ENCODE measurements at places on chromosomes 16 and 17.

- no peaks in the 10 kb centered on the region for H3K4me1 ChIP-seq
- no peak for DNase-seq
- H3K36me3 ChIP-seq = no peaks in the 10 kb centered on the region
- H3K27ac ChIP-seq = no peak overlapping the region
- H3K4me3 ChIP-seq = no peak overlapping the region
- no peaks in the 10 kb centered on the region for H3K27me3 ChIP-seq
These were observed 46.6 kb upstream of the DOC2B start for GRCh38 chr17:227946-228615.

DNA sequence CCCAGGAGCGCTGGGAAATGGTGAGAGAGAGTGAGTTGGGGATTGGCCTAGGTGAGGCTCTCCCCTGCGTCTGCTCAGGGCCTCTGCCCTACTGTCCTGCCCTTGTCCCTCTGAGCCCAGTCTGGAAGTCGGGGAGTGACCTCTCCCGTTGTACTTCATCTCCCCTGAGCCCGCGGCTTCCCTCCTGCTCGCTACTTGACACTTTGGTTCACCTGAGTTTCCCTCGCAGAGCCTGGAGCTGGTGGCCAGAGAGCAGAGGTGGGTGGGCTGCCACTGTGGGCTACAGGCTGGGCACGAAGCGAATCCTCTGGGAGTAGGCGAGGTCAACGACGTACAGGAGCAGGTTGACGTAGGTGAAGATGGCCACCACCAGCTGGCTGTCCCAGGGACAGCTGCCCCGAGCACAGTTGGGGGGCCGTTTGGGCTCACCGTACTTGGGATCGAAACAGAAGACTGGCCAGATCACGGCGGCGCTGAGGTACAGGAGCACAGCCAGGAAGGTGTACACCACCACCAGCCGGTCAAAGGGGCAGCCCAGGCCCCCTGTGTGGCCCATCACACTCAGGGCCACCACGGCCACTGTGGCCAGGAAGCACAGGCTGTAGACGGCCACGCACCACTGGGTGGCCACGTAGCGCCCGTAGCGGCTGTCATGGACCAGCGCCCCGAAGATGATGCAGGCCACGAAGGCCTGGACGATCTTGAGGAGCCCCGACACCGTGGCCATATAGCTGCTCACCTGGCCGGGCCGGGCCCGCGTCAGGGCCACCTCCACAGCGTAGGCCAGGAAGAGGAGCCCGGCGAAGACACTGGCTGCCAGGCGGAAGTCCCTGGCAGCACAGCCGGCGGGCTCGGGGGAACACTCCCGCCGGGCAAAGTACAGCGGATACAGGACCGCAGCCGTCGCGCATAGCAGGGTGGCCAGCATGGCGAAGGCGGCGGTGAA lies 3.7 kb upstream of the PYCR1 start:
- no peak overlapping the region for H3K4me3 ChIP-seq
- H3K27me3 ChIP-seq = no peaks in the 10 kb centered on the region
- H3K27ac ChIP-seq = peak overlapping the region; percentile 80
- no peak for DNase-seq
- peaks cover 46% of the 10 kb centered on the region for H3K4me1 ChIP-seq

- H3K27ac ChIP-seq = no peak overlapping the region
- no peaks in the 10 kb centered on the region for H3K27me3 ChIP-seq
- peaks cover 57% of the 10 kb centered on the region for H3K36me3 ChIP-seq
- peaks cover 5% of the 10 kb centered on the region for H3K4me1 ChIP-seq
- no peak overlapping the region for H3K4me3 ChIP-seq
- DNase-seq = no peak
These were observed 6.7 kb upstream of the TMEM88 start for GRCh38 chr17:7848131-7848579.

- H3K27me3 ChIP-seq = peaks cover 13% of the 10 kb centered on the region
- H3K27ac ChIP-seq = no peak overlapping the region
- H3K4me3 ChIP-seq = no peak overlapping the region
- DNase-seq = peak; percentile 96
- no peaks in the 10 kb centered on the region for H3K4me1 ChIP-seq
These were observed 1.8 kb upstream of the SOST start for GRCh38 chr17:43760254-43760852.

DNA sequence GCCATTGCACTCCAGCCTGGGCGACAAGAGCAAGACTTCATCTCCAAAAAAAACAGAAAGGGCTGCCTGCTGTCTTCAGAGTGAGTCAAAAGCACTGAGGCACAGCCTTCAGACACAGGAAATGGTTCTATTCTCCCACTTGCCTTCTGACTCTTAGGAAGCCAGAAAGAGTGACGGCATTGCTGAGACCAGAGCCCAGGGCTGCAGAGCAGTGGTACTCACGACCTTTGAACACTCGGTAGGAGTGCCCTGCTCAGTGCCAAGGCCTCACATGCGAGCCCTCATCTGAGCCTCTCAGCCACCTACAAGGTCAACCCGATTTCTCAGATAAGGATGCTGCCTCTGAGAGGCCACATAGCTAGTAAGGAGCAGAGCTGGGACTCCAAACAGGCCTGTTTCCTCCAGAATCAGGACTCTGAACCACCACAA lies 3.5 kb upstream of the ITGAE start:
- H3K27me3 ChIP-seq = no peaks in the 10 kb centered on the region
- DNase-seq = no peak
- peaks cover 7% of the 10 kb centered on the region for H3K36me3 ChIP-seq
- H3K4me1 ChIP-seq = no peaks in the 10 kb centered on the region

- H3K27ac ChIP-seq = peak overlapping the region; percentile 69
- H3K4me3 ChIP-seq = no peak overlapping the region
- no peaks in the 10 kb centered on the region for H3K27me3 ChIP-seq
- no peak for DNase-seq
These were observed 34.1 kb downstream of the SRL start for GRCh38 chr16:4207683-4208340.

DNA sequence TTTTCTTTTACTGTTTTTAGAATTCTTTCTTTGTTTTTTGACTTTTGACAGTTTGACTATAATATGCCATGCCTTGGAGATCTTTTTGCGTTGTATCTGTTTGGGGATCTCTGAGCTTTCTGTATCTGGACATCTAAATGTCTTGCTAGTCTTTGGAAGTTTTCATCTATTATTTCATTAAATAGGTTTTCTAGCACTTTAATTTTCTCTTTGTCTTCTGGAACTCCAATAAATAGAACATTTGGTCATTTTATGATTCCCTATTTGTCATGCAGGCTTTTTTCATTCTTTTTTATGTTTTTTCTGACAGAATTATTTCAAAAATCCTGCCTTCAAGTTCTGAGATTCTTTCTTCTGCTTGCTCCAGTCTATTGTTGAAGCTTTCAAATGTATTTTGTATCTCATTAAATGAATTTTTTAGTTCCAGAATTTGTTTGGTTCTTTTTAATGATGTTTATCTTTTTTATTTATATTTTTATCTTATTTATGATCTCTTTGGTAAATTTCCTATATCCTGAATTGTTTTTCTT lies 201.4 kb downstream of the CHD9NB start:
- DNase-seq = no peak
- no peak overlapping the region for H3K4me3 ChIP-seq
- no peaks in the 10 kb centered on the region for H3K36me3 ChIP-seq
- H3K27me3 ChIP-seq = no peaks in the 10 kb centered on the region

DNA sequence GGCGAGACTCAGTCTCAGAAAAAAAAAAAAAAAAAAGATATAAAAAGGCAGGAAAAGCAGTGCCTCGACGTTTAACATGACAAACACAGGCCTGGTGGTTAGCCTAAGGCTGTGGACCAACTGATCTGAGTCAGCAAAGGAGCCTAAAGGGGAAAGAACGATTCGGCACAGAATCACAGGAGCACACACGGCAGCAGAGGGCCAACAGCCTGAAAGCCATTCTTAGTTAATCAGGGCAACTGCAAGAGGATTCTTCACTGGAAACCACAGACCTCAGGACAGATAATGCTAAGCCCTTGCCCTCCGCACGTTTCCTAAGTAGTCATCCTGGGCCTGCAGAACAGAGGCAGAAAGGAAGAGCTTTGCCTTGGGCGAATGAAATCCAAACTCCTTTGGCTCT lies 14.7 kb downstream of the TMEM11 start:
- no peak overlapping the region for H3K4me3 ChIP-seq
- DNase-seq = peak; percentile 89
- H3K4me1 ChIP-seq = peaks cover 7% of the 10 kb centered on the region
- peaks cover 12% of the 10 kb centered on the region for H3K36me3 ChIP-seq

DNA sequence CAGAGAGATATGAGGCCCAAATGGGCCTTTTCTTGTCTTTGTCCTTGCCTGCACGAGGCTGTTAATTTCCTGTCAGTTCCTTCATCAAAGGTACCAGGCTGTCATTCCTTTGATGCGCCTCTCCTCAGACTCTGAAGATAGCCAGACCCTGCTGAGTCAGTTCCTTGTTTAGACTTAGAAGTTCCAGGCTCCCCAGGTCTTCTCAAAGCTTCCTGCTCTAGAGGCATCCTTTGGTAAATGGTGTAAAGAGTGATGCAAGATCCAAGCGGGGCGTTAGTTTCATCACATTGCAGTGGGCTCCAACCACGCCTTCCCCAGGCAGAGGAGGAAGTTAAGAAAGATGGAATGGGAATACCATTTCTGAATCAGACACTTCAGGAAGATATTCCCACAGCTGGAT lies 4.0 kb upstream of the CDH11 start:
- no peak overlapping the region for H3K27ac ChIP-seq
- H3K4me1 ChIP-seq = peaks cover 5% of the 10 kb centered on the region
- peaks cover 20% of the 10 kb centered on the region for H3K27me3 ChIP-seq
- H3K36me3 ChIP-seq = no peaks in the 10 kb centered on the region
- no peak overlapping the region for H3K4me3 ChIP-seq

GRCh38 chr16:68768175-68768574 lies 31.1 kb downstream of the CDH1 start:
- no peak for DNase-seq
- H3K27ac ChIP-seq = no peak overlapping the region
- no peaks in the 10 kb centered on the region for H3K36me3 ChIP-seq
- H3K4me3 ChIP-seq = no peak overlapping the region

- peak overlapping the region; percentile 80 for H3K27ac ChIP-seq
- H3K27me3 ChIP-seq = peaks cover 39% of the 10 kb centered on the region
- peaks cover 13% of the 10 kb centered on the region for H3K4me1 ChIP-seq
- no peaks in the 10 kb centered on the region for H3K36me3 ChIP-seq
These were observed 2.1 kb upstream of the ESRP2 start for GRCh38 chr16:68238029-68238345.

- H3K4me3 ChIP-seq = peak overlapping the region; percentile 95
- H3K4me1 ChIP-seq = peaks cover 12% of the 10 kb centered on the region
- H3K27me3 ChIP-seq = no peaks in the 10 kb centered on the region
- DNase-seq = peak; percentile 42
These were observed 1.1 kb downstream of the CHTF8 start for GRCh38 chr16:69131167-69131838.

GRCh38 chr16:2710021-2710710 lies 9.9 kb downstream of the PRSS27 start:
- H3K27me3 ChIP-seq = no peaks in the 10 kb centered on the region
- H3K4me3 ChIP-seq = no peak overlapping the region
- peaks cover 13% of the 10 kb centered on the region for H3K36me3 ChIP-seq
- no peak overlapping the region for H3K27ac ChIP-seq
- no peaks in the 10 kb centered on the region for H3K4me1 ChIP-seq

- H3K27me3 ChIP-seq = no peaks in the 10 kb centered on the region
- H3K36me3 ChIP-seq = no peaks in the 10 kb centered on the region
- no peak overlapping the region for H3K27ac ChIP-seq
- no peaks in the 10 kb centered on the region for H3K4me1 ChIP-seq
- DNase-seq = peak; percentile 91
These were observed 48.3 kb upstream of the AXIN2 start for GRCh38 chr17:65609749-65610148.

DNA sequence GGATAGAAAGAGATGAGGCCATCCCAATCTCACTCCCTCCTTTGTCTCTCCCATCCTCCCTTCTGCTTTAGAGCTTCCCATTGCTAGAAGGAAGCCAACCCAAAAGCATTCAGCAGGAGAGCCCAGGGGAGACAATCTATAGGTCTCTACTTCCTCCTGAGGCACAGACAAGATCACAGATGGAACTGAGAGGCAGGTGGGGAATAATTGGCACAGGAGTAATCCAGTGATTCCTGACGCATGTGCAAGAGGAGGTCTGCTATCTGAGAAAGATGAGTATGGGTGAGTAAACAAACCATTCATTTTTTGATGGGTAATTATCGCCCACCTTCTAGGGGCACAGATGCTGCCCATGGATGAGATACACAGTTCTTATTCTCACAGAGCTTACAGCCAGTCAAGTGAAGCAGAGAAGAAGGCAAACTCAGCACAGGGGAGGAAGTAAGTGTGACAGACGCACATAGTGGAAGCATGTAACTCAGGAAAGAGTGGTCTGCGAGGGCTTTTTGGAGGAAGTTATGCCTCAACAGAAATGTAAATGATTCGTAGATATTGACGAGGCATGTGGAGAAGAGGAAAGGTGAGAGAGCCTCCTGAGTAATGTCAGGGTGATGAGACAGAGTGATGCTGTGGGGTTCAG lies 88.9 kb upstream of the HLF start:
- H3K27me3 ChIP-seq = no peaks in the 10 kb centered on the region
- no peak overlapping the region for H3K27ac ChIP-seq
- H3K36me3 ChIP-seq = no peaks in the 10 kb centered on the region
- H3K4me1 ChIP-seq = no peaks in the 10 kb centered on the region
- H3K4me3 ChIP-seq = no peak overlapping the region
- DNase-seq = no peak

DNA sequence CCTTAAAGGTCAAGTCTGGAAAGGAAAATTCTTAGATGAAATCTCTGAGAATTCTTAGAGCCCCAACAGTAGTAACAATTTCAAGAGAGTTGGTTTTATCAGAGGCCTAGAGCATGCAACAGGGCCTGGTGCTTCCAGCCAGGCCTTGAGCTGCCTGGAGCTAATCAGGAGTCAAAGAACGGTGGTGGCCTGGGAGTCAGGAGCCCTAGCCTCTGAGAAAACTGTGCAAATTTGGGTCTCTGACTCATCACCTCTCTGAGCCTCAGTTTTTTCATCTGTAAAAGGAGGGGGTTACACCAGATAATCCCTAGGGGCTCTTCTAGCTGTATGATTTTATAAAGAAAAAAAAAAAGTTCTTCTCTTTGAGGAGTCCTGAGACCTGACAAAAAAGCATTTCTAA lies 227.3 kb upstream of the RPL38 start:
- H3K4me3 ChIP-seq = no peak overlapping the region
- no peaks in the 10 kb centered on the region for H3K36me3 ChIP-seq
- no peaks in the 10 kb centered on the region for H3K4me1 ChIP-seq
- no peak overlapping the region for H3K27ac ChIP-seq

- no peak overlapping the region for H3K27ac ChIP-seq
- no peak for DNase-seq
- H3K4me1 ChIP-seq = no peaks in the 10 kb centered on the region
- H3K27me3 ChIP-seq = peaks cover 41% of the 10 kb centered on the region
- H3K36me3 ChIP-seq = no peaks in the 10 kb centered on the region
These were observed 1.8 kb downstream of the SOX8 start for GRCh38 chr16:983044-984030.

DNA sequence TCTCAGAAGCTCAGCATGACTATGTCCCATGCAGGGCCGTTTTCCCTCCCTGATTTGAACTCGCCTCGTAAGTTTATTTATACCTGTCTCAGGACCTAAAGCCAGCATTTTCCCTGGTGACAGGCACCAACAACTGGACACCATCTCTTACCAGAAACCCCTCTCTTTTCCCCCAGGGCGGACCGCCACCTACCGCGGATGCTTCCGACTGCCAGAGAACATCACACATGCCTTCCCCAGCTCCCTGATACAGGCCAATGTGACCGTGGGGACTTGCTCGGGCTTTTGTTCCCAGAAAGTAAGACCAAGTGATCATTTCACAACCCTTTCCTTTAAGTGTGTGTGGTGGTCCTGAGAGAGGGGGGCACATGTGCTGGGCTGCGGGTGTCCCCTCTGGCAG lies 24.7 kb downstream of the WSCD1 start:
- H3K4me1 ChIP-seq = peaks cover 5% of the 10 kb centered on the region
- H3K27me3 ChIP-seq = peaks cover 2% of the 10 kb centered on the region
- H3K27ac ChIP-seq = no peak overlapping the region
- no peak overlapping the region for H3K4me3 ChIP-seq

GRCh38 chr17:17603178-17603894 lies 11.8 kb upstream of the PEMT start:
- no peaks in the 10 kb centered on the region for H3K27me3 ChIP-seq
- peaks cover 32% of the 10 kb centered on the region for H3K4me1 ChIP-seq
- H3K4me3 ChIP-seq = no peak overlapping the region
- DNase-seq = no peak

All from cardiac muscle cell (in vitro differentiated cells and primary cell).